ENCODE measurements at places on chromosomes 7 and 10. TPM values are rescaled to one million over a fixed set of nuclear protein-coding genes. Genes with fewer than 3 reads are reported as not detected.

Gene GDF2
- total RNA-seq = not detected

Gene SIRT1
- total RNA-seq = 15.4 TPM

Gene INA
- 0.07 TPM for total RNA-seq

Gene SPDYE3
- not detected for total RNA-seq

Gene SFTPA1
- not detected for total RNA-seq

Gene TMEM120A
- total RNA-seq = 15.8 TPM

Gene FAM25A
- total RNA-seq = 342 TPM

Gene ARHGEF5
- total RNA-seq = 24.9 TPM

Gene OR2A7
- 1.6 TPM for total RNA-seq

Gene PRKG1
- 1.0 TPM for total RNA-seq

Gene EN2
- total RNA-seq = under 0.01 TPM

Gene ZNF467
- total RNA-seq = 3.6 TPM

Gene CNTNAP2
- 2.1 TPM for total RNA-seq

Gene MMD2
- not detected for total RNA-seq

Gene ITPRID1
- not detected for total RNA-seq

Gene TAS2R16
- not detected for total RNA-seq

Gene ADAMTS14
- 0.14 TPM for total RNA-seq

Gene OLAH
- total RNA-seq = 15.0 TPM

Gene CDNF
- total RNA-seq = 1.2 TPM

Gene NME8
- total RNA-seq = not detected

Gene UCMA
- not detected for total RNA-seq

Gene STN1
- total RNA-seq = 60.5 TPM

Gene MTURN
- 24.6 TPM for total RNA-seq
